ENCODE measurements at places on chromosomes 16 and 17.

- DNase-seq = no peak
Observed at GRCh38 chr17:60455378-60455777, 33.1 kb downstream of the CHCT1 start.

DNA sequence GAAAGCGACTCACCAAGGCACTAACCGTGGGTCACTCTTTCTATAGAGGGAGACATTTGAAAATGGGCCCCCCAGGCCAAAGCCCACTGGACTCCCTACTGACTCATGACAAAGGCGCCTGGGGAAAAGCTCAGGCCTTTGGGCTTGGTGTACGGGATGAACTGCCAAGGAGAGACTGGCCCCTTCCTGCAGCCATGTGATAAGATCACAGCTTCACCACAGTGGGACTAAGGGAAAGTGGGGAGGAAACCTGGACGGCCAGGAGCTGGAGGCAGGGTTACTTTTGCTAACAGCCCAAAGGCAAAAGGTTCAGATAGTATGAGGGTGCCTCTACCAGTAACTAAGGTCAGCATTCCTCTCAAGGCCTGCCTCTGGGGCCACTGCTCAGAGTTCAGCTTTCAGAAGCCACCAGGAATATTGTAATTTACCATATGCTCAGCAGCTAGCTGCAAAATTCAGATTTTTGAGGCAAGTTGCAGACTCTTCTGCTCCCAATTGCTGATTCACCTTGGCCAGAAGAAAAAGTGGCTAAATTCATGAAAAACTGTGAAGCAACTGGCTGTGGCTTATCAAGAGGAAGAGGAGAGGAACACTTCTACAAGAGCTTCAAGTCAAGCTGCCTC, 37.1 kb upstream of the SLC25A19 start:
- no peak for DNase-seq

- DNase-seq = no peak
Observed at GRCh38 chr16:65122724-65123395, 997 bp upstream of the CDH11 start.

DNA sequence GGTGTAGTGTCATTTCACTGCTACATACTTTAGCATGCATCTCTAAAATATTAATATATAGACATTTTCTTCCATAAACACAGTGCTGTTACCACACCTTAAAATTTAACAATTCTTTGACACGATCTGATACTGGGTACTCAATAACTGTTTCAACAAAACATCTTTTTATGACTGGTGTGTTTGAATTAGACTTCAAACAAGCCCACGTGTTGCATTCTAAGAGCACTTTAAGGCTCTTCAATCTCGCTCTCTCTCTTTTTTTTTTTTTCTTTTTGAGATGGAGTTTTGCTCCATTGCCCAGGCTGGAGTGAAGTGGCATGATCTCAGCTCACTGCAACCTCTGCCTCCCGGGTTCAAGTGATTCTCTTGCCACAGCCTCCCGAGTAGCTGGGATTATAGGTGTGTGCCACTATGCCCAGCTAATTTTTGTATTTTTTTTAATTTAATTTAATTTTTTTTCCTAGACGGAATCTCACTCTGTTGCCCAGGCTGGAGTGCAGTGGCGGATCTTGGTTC, 15.8 kb upstream of the SLC46A1 start:
- DNase-seq = no peak

DNA sequence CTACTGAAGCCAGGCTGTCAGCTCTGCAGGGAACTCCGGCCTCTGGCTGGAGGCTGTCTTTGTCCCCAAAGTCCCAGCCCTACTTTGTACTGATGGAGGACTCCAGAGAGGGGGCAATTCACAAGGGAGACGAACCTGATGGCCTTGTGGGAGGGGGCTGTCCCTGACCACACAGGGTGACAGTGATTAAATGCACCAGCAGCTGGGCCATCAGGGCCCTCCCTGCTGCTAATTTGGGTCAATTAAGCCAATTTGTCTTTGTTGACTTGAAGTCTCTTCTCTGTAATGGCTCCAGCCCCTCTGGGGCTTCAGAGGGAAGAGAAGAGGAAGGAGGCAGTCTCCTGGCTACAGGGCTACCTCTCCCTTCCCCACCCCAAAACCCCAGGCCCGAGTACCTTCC, 22.0 kb downstream of the TMEM132E start:
- DNase-seq = no peak

All from stimulated activated naive CD4-positive, alpha-beta T cell treated with Interleukin-2 at 50 U/mL for 16 hours (primary cell).